ENCODE measurements at places on chromosomes 1 and 21.

DNA sequence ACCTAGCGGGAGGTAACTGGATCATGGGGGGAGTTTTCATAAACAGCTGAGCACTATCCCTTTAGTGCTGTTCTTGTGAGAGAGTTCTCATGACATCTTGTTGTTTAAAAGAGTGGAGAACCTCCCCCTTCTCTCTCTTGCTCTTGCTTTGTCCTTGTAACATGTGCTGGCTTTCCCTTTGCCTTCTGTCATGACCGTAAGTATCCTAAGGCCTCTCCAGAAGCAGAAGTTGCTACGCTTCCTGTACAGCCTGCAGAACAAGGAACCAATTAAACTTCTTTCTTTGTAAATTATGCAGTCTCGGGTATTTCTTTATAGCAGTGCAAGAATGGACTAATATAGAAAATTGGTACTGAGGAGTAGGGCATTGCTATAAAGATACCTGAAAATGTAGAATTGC, 515.6 kb downstream of the NEGR1 start:
- no peak overlapping the region for H3K27ac ChIP-seq
- H3K4me1 ChIP-seq, result no peaks in the 10 kb centered on the region
- no peaks in the 10 kb centered on the region for H3K36me3 ChIP-seq
- DNase-seq, result no peak

DNA sequence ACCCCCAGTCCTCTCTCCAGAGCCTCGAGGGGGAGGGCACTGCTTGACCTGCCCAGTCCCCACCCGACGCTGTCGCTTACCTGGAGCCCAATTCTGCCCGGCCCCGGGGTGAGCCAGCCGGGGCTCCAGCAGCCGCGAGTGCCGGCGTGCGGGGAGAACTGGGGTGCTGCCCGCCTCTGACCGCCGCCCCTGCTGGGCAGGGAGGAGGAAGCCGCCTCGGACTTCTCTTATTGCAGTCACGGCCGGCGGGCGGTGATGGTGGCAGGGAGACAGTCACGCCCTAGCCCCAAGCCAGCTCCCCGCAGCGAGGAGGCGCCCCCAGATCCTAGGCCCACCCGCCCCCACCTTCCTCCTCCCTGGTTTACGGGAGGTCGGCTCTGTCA, at the start of gene FGR:
FGR (minus strand) TSS at position 201 of the 383 bp plus-strand sequence. CDS start 11,269 bp downstream, outside the sequence.
- peaks cover 3% of the 10 kb centered on the region for H3K27me3 ChIP-seq
- peaks cover 66% of the 10 kb centered on the region for H3K4me1 ChIP-seq
- DNase-seq, result no peak
- peak within 1 kb of the TSS; percentile 27 for H3K27ac ChIP-seq

- H3K4me1 ChIP-seq, result peaks cover 8% of the 10 kb centered on the region
- no peaks in the 10 kb centered on the region for H3K36me3 ChIP-seq
- DNase-seq, result no peak
- H3K27me3 ChIP-seq, result peaks cover 60% of the 10 kb centered on the region
- H3K27ac ChIP-seq, result no peak overlapping the region
These were observed 4.8 kb downstream of the VASH2 start for GRCh38 chr1:212955098-212955497.

- no peak for DNase-seq
- H3K36me3 ChIP-seq, result no peaks in the 10 kb centered on the region
- H3K4me3 ChIP-seq, result no peak overlapping the region
These were observed 42.0 kb downstream of the TMEM51 start for GRCh38 chr1:15195420-15196052.

GRCh38 chr1:202411422-202411821, 62.9 kb downstream of the PPP1R12B start:
- no peaks in the 10 kb centered on the region for H3K4me1 ChIP-seq
- no peaks in the 10 kb centered on the region for H3K27me3 ChIP-seq
- no peak for DNase-seq
- no peak overlapping the region for H3K27ac ChIP-seq
- no peaks in the 10 kb centered on the region for H3K36me3 ChIP-seq

GRCh38 chr1:212928323-212929291, 21.7 kb upstream of the VASH2 start:
- no peak overlapping the region for H3K27ac ChIP-seq
- H3K4me3 ChIP-seq, result no peak overlapping the region
- H3K4me1 ChIP-seq, result peaks cover 13% of the 10 kb centered on the region
- H3K36me3 ChIP-seq, result no peaks in the 10 kb centered on the region

GRCh38 chr1:198558402-198558801, 17.9 kb upstream of the ATP6V1G3 start:
- H3K27ac ChIP-seq, result no peak overlapping the region
- H3K27me3 ChIP-seq, result no peaks in the 10 kb centered on the region
- H3K4me1 ChIP-seq, result peaks cover 58% of the 10 kb centered on the region

- H3K36me3 ChIP-seq, result no peaks in the 10 kb centered on the region
- H3K4me1 ChIP-seq, result peaks cover 45% of the 10 kb centered on the region
- H3K4me3 ChIP-seq, result no peak overlapping the region
- peak overlapping the region; percentile 83 for H3K27ac ChIP-seq
These were observed 26.2 kb upstream of the LBR start for GRCh38 chr1:225453797-225454648.

Measured in activated CD8-positive, alpha-beta memory T cell treated with anti-CD3 and anti-CD28 coated beads, Interleukin-2, amount 10 ng/mL, durations not matched to agents 7 days and 5 days (primary cell).